ENCODE measurements at places on chromosomes 5 and 9.

- DNase-seq = no peak
Measured at GRCh38 chr5:87103616-87104287, 163.9 kb upstream of the RASA1 start.

DNA sequence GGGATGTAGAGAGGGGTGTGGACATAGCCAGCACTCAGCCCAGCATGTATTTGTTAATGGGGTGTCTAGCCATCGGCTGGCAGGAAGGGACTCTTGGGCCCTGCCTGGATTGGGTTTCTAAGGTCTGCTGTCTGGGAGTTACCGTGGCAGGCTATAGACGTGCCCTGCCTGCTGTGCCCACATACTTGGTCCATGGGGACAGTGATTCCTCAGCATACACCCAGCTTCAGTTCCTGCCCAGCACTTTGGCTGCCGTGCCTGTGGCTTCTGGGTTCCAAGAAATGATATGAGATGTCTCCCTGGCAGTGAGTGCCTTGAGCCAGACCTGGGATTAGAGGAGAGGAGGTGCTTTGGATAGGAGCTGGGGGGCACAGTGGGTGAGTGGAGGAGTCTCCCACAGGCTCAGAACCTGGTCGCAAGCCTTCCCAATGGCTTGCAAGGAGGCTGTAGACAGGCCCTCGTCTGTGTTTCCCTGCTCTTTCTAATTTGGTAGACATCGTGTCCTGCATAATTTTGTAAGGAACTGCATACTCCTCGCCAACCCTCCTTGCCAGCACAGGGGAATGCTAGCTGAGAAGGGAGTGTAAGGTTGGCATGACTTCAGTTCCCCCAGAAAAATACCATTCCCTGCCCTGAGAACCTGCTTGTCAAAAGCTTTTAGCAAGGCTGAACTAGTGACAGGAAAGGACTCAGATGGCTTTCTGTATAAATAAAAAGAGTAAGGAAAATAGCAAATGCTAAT lies 287.9 kb downstream of the ZSWIM6 start:
- DNase-seq = no peak

DNA sequence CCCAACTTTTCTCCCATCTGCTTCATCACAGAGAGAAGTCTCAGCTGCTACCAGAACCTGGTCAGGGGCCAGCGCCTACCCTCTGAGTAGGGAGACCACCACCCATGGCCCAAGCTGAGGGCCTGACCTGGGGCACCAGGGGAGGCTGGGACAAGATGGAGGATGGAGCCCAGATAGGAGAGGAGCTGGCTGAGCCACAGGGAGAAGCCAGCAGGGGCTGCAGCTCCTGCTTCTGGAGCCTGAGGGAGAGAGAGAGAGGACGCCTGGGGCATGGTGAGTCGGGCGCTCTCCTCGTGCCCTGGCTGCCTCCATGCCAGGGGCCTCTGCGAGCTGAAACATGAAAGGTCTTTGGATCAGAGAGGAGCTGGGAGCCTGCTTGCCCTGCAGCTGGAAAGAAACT lies 1.4 kb upstream of the FOXI1 start:
- DNase-seq = no peak

GRCh38 chr9:117742131-117742530 lies 37.9 kb downstream of the TLR4 start:
- DNase-seq = no peak

DNA sequence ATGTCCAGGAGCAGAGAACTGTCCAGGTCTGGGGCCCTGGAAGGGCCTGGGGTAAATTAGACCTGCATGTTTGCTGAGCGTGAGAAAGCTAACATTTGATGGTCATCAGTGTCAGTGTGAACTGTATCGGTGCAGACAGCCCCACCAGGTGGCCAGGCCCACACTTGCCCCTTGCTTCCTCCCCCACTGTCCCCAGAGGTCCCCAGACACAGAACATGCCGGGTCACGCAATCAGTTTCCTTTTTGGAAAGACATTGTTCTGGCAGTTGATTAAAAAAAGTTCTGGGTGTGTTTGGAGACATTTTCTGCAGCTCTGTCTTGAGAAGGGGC lies 1.5 kb downstream of the NKD2 start:
- no peak for DNase-seq

DNA sequence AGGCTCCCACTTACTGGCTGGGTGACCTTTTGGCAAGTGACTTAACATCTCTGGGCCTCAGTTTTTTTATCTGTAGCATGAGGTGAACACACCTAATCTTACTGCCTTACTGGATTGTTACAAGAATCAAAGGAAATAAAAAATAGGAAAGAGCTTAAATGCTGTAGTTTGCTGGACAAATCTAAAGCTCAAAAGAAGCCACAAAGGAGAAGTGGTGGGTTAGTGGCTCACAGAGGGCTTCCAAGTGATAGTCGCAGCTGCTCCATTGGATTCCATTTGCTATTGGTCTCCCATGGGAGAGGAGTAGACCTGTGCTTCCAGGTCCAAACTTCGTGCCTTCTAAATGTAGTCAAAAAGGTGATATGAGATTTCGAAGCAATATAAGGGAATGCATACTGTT lies 123.6 kb downstream of the SEMA6A start:
- DNase-seq = no peak

DNA sequence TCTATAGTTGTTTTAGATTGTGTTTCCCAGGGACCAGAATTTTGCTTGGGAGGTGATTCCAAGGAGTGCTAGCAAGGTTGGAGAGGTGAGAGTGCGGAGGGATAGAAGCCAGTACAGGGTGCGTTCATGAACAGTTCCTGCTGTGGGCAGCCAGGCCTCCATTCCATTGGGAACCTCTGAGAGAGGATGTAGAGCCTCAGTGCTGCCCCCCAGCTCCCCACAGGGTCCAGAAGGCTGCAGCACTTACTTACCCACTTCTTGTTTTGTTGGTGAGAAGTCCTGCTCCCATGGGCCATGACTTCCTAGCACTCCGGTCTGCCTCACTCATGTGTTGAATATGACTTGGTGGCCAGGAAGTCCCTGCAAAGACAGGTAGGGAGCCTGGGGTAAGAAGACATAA lies 128.2 kb upstream of the GAS1 start:
- no peak for DNase-seq

- no peak for DNase-seq
Measured at GRCh38 chr5:3051400-3051799, 299.9 kb upstream of the IRX2 start.

GRCh38 chr5:161094411-161094810 lies 242.4 kb upstream of the ATP10B start:
- DNase-seq = no peak

DNA sequence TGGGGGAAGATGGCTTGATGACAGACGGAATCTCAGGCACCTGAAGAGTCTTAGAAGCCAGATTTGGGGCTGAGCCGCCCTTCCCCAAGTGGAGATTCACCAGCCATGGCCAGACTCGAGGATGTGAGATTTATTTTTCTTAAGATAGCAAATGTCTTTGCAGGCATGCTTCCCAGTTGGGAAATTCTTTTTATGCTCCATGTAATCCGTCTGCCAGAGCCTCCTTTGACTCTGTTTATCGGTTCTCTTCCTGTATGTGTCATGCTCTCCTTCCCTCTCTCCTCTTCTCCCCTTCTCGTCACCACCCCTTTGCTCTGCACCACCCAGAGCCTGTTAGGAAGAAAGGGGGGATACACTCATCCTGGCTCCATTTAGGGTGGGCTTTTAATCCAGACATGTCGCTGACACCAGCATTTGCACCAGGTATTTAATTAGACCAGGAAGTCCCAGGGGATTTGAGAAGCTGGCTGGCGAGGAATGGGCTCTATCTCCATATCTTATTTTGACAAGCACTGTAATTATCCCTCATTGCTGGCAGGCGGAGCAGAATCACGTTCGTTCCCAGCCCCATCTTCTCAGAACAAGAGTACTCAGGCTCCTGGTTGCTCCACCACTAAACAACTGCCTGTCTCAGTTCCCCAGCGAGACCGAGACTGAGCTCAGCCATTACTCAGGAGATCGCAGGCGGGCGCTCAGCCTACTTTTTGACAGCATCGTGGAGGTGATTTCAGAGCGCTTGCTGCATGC lies 50.9 kb downstream of the KCNIP1 start:
- no peak for DNase-seq

All from CD4-positive, alpha-beta T cell treated with Interleukin-4 for 4 hours (primary cell).